ENCODE measurements at places on chromosomes 12 and 14.

DNA sequence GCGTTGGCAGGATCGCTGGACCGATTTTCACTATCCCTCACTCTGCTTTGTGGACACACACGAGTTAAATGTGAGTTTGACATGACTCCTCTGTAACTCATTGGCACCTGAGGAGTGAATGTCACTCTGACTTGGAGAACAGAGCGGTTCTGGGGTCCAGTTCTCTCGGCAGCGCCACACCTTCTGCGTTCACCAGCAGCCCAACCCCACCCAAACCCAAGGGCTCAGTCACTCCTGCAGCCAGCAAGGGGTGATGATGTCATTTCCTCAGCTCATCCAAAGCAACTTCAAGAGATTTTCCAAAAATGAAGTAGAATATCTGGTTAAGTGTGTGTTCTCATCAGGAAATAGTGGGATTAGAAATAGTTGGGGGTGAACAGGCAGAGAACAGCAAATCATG lies 36.3 kb downstream of the ADGRD1 start:
- no peak for DNase-seq

- no peak for DNase-seq
Measured at GRCh38 chr12:101759396-101760047, 20.3 kb upstream of the SYCP3 start.

GRCh38 chr14:54698501-54698900 lies 131.6 kb downstream of the SAMD4A start:
- DNase-seq = no peak

DNA sequence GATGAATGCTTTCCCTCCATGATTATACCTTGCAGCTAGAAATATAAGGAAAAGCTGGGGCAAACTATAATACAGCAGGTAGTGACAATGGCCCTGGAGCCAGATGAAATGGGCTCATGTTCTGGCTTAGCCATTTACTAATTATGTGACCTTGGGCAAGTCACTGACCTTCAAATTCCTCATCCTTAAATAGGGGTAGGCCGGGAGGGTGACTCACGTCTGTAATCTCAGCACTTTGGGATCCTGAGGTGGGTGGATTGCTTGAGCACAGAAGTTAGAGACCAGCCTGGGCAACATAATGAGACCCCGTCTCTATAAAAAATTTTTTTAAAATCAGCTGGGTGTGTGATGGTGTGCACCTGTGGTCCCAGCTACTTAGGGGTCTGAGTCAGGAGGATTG lies 155.4 kb downstream of the C12orf75 start:
- DNase-seq = no peak

DNA sequence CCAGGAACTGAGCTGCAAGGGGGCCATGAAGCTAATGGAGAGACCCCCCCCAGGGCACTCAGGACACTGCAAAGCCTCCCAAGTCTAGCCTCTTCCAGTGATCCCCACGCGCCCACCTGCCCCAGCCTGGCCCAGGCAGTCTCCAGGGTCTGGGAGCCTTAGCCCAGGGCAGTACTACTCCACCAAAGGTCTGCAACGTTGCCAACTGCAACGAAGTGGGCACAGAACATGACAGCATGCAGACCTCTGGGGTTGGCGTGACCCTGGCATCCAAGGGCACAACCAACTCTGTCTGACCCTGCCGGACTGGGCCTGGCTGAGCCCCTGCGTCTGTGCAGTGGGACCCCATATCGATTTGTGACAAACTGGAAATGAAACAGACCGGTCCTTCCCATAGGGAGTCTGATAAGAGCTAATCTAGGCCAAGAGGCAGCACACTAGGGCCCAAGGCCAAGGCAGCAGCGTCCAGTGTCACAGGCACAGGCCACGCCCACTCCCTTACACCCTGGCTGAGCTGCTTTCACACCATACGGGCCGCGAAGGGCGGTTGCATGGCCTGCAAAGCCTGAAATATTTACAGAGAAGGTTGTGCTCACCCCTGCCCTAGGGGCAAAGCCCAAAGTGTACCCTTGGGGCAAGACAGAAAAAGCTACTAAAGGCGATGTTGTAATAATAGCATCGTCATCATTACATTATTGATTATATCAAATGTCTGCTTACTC lies 76.7 kb downstream of the NCOR2 start:
- no peak for DNase-seq

GRCh38 chr12:21472197-21472823 lies 29.1 kb downstream of the RECQL start:
- no peak for DNase-seq

GRCh38 chr12:108531929-108532848 lies 17.1 kb downstream of the FICD start:
- no peak for DNase-seq

GRCh38 chr12:28222081-28222700 lies 31.9 kb downstream of the CCDC91 start:
- DNase-seq = peak; percentile 1

GRCh38 chr12:10395390-10395998 lies 5.7 kb upstream of the KLRK1 start:
- no peak for DNase-seq

DNA sequence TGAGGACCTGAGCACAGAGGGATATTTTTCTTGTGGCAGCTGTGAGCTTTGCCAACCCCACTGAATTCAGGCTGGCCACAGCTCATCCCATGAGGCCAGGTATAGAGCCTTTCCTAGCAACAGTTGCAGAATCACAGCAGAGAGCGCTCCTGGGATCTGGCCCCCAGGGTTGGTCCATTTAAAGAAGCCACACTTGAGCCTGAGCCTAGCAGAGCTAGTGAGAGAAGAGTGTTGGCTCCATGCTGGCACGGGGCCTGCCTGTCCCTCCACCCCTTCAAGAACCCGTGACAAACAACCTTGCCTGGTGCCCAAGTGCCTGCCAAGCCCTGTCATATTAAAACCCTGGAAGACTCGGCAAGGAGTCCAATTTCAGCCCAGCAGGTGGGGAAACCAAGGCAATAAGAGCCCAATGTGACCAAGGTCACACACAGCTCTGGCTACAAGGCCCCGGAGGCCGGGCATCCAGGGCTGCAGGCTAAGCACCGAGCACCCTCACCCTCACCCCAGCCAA lies 91.6 kb downstream of the LRRC74A start:
- DNase-seq = no peak

DNA sequence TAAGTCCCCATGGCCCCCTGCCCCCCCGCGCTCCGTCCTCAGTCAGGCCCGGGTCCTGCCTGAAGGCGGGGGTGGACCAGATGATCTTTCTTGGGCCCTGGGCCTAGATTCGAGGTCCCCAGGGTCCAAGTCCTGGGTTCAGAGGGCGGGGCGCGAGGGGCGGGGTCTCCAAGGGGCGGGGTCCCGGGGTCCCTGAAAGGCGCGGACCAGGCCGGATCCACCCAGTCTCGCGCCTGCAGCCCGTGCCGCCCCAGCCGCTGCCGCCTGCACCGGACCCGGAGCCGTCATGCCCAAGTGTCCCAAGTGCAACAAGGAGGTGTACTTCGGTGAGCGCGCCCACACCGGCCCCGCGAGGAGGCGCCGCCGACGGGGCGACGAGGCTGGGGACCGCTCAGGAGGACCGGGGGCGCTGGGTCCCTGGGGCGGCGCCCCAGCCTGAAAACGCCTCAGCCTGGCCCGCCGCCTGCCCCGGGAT lies 325 bp downstream of the CRIP1 start:
- DNase-seq = peak; percentile 30

DNA sequence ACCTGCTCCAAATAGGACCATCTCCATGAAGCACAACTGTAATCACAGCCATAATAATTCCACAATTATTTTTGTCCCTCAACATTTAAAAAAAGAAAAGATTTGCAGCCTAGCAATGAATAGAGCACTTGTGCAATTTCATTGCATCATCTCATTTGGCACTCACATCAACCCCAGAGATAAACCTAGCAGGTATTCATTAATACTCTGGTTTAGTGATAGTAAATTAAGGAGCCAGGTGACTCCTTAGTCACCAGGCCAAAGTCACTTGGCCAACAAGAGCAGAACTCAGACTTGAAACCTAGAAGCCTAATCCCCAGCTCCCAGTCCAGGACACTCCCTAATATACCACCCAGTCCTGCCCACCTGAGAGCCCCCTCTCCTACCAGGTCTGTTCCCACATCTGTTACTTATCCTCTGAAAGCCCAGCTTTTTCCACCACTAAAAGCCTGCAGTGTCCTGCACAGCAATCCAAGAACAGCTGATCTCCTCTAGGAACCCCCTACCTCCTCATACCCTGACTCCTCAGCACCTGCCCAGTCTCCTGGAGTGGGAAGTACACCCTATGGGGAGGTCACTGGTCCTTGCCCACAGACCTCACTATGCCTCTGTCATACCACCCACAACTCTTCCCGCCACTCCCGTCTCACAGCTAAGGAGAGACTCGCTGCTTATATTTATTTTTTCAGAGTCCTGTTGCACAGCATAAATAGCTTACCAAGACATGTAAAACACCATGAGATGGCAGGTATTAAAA lies 22.1 kb downstream of the OR10P1 start:
- DNase-seq = no peak

DNA sequence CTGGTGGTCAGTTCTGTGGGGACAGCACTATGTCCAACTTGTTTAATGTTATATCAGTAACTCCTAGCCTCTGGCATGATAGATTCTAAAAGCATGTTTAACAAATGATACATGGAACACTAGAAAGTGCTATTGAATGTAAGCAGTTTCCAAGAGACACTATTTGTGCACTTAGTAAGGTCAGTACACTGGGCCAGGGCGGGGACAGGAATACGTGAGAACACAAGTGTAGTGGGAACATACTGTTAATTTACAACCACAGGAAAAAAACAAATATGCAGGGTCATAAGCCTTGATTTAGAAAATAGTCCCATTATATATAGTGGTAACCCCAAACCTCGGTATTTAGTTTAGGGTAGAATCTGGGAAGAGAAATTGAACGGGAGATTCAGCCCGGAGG lies 88.9 kb upstream of the SLC38A2 start:
- DNase-seq = no peak

DNA sequence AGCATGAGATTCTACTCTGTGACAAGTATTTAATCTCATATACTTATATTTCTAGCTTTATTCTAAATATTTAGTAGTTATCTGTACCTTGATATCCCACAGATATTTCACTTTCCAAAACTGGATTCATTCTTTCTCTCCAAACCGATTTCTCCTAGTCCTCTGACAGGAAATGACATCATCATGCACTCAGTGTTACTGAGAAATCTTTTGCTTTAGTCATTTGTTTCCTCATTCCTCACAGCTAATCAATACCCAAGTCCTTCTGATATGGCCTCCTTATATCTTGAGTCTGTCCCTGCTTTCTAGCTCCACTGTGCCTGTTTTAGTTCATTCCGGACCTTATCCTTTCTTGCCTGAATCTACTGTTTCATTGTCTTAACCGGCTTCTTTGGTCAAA lies 39.4 kb upstream of the E2F7 start:
- DNase-seq = no peak

DNA sequence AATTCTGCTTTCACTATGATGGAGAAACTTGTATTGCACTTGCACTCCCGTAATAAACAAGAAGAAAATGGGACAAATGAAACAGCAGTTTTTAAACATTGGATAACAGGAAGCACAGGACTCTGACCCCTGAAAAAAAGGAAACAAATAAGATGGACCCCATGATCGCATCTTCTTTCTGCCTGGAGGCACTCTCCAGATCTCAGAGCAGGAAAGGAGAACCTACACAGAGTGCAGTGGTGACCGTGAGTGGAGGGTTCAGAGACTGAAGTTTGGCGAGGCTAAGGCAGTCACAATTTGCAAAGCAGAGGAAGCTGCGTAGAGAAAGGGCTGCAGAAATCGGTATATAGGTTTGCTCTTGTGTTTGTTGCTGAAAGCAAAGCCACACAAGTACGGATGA lies 6.1 kb upstream of the FGF6 start:
- no peak for DNase-seq

GRCh38 chr12:89160716-89161123 lies 191.6 kb downstream of the DUSP6 start:
- DNase-seq = peak; percentile 10

- DNase-seq = no peak
Measured at GRCh38 chr14:81164167-81164774, 56.5 kb downstream of the GTF2A1 start.

- DNase-seq = no peak
Measured at GRCh38 chr12:49428793-49429192, 61.5 kb downstream of the SPATS2 start.

GRCh38 chr12:57476993-57477709 lies 2.5 kb downstream of the ARHGAP9 start:
- DNase-seq = no peak

DNA sequence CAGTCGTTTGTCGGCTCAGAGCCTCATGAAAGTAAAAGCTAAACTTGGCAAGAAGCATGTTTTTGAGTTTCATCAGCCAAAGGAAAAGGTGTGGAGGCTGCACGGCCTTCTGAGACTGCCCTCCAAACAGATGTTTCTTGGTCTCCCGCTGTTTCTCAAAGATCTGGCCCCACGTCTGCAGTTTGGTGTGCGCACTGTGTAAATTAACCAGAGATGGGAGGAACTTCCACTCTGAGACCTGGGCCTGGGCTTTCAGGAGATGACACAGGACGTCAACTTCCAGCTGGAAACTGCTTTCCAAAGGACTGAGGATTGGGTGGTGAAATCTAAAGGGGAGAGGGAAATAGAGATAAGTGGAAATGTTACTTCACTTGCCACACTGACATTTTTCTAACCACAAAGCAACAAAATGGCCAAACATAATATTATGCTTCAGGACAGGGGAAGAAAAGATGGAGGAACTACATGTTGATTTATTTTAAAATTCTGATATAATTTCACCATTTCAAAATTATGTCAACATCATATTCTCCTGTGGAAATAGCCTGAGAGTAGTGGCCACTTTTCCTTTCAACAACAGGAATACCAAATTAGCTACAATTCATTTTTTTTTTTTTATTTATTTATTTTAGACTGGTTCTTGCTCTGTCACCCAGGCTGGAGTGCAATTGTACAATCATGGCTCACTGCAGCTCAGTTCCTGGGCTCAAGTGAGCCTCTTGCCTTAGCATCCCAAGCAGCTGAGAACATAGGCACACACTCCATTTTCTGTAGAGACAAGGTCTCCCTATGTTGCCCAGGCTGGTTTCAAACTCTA lies 27.6 kb downstream of the KICS2 start:
- DNase-seq = no peak

- DNase-seq = no peak
Measured at GRCh38 chr12:89856431-89856830, 147.8 kb upstream of the ATP2B1 start.

DNA sequence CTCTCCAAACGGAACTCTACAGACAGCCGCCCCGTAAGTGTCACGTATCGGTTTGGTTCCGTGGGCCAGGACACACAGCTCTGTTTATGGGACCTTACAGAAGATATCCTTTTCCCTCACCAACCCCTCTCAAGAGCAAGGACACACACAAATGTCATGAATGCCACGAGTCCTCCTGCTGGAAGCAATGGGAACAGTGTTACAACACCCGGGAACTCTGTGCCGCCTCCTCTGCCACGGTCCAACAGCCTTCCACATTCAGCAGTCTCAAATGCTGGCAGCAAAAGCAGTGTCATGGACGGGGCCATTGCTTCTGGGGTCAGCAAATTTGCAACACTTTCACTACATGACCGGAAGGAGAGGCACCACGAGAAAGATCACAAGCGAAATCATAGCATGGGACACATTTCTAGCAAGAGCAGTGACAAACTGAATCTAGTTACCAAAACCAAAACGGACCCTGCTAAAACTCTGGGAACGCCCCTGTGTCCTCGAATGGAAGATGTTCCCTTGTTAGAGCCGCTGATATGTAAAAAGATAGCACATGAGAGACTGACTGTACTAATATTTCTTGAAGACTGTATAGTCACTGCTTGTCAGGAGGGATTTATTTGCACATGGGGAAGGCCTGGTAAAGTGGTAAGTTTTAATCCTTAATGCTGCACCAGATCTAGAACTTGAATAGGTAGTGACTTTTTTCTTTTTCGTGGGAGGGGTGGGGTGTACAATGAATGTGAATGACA lies 69.7 kb downstream of the WDR20 start:
- no peak for DNase-seq
